ENCODE measurements at places on chromosomes 2 and 18. TPM values are rescaled to one million over a fixed set of nuclear protein-coding genes. Genes with fewer than 3 reads are reported as not detected.
A peak's percentile ranks its signal among the peaks of the same experiment; 100 is the strongest.

The RIT2 gene
- polyA plus RNA-seq = not detected

The ADD2 gene
- polyA plus RNA-seq = 7.3 TPM

The TEX44 gene
- polyA plus RNA-seq = not detected

The CRYGD gene
- polyA plus RNA-seq = not detected

The XPO1 gene
- polyA plus RNA-seq = 275 TPM

The DSG1 gene
- polyA plus RNA-seq = not detected

The DRC1 gene
- 6.9 TPM for polyA plus RNA-seq

The FMNL2 gene
- polyA plus RNA-seq = 79.6 TPM

DNA sequence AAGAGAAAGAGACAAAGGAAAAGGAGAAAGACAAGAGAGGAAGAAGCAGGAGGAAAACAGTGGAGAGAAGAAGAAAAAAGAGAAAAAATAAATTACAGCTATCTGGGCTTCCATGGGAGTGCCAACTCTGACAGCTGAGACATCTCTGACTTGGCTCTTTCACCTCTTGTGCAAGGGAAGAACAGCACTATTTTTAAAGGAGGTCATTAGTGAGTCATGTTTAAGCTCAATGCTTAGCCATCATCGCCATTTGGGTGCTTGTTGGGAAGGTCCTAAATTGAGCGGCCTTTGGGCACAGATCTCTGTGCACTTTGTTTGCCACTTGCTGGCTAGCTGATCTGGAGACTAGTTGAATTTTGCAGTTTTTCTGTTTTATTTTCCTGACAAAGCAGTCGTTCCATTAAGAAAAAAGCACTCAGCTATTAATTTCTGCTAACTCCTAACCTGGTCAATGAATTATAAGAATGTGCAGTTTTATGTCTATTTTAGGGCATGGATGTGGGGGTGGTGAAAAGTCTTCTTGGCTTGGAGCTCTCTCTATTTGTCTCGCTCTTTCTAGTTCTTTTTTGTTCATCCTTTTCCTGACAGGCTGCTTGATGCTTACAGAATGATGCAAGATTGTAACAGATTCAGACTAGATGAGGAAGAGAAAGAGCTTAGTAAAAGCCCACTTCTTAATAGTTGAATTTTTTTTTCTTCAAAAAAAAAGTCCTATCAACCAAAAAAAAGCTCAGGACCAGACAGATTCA, 231.5 kb downstream of the SLC8A1 start:
- DNase-seq = peak; percentile 81

DNA sequence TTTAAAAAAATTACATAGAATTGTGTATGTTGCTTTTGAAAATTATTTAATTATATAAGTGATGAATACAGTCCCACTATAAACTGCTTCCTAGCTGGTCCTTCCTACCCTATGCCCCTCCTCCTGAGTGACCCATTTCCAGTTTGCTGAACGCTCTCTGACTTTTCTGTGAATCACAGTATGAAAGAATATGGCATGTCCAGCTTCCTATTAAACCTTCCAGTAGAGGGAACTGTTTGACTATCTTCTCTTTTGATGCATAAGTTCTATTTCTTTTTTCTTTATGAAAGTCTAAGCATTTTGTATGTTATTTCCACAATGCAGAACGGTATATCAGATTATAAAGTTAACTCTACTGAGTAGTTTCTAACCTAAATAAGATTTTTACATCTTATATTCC, 41.3 kb downstream of the PSMG2 start:
- no peak for DNase-seq

GRCh38 chr2:173415431-173416381, 61.0 kb downstream of the CDCA7 start:
- DNase-seq = peak; percentile 78

DNA sequence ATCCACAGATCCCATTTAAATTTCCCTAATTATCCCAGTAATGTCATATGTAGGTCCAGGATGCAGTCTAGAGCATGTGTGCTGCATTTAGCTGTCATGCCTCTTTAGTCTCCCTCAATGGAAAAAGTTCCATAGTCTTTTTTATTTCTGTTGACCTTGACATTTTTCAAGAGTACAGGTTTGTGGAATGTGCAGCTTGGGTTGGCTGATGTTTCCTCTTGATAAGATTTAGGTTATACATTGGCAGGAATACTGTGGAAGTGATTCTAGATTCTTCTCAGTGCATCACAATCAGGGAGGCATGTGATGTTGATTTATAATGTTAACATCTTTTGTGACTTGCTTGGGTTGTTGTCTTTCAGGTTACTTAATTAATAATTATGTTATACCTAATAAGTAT, 42.5 kb downstream of the PPM1B start:
- no peak for DNase-seq

DNA sequence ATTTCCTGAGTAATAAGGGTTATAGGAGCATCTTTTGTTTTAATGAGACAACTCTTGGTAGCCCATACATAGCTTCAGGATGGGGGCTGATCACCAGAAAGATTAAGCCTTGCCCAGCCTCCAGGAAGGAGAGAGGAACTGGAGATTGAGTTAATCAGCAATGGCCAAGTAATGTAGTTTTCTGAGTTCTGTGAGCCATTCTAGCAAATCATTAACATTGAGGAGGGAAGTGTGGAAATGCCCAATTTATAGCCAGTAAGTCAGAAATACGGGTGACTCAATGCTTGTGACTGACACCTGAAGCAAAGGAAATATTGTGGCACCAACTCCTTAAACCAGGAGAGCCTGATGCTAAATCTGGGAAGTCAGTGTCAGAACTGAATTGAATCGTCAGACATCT, 205.1 kb upstream of the SRD5A2 start:
- no peak for DNase-seq

- no peak for DNase-seq
These were observed 26.2 kb downstream of the INHBB start for GRCh38 chr2:120371969-120372625.

DNA sequence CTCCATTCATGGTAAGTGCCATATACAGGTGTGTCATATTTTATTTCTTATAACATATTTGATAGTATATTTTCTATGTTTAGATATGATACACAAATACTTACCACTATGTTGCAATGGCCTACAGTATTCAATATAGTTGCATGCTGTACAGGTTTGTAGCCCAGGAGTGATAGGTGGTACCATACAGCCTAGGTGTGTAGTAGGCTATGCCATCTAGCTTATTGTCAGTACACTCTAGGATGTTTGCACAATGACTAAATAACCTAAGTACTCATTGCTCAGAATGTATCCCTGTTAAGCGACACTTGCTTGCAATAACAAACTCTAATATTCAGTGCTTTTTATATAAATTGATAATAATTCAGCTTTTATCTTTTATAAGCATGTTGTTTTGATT, 563.1 kb upstream of the LINC00305 start:
- DNase-seq = no peak

DNA sequence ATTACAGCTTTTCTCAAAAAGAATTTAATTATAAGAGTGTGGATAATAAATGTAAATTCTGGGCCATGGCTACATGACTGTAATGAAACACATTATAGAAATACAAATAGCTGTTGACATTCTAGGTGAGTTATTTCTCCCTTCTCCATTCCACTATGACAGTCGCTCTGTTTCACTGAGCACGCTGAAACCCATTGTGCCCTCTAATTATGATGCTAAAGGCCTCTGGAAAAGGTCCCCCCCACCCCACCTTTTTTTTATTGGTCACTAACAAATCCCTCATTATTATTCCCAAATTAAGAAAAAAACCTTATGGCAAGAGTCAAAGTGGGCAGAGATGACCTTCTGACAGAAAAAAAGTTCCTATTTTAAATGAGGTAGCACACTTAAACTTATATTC, 285.0 kb upstream of the SIX3 start:
- DNase-seq = no peak

- DNase-seq = peak; percentile 24
These were observed 275.3 kb upstream of the RAB12 start for GRCh38 chr18:8333961-8334360.

- no peak for DNase-seq
These were observed 73.3 kb downstream of the LDLRAD4 start for GRCh38 chr18:13291745-13292447.
